M059J (cell line): ENCODE measurements at places on chromosomes 6 and 20. TPM values are rescaled to one million over a fixed set of nuclear protein-coding genes. Genes with fewer than 3 reads are reported as not detected.

TMEM239 gene
- not detected in 2 replicates for total RNA-seq

PCMT1 gene
- 277 and 290 TPM in 2 replicates for total RNA-seq

OR2H1 gene
- total RNA-seq: not detected in 2 replicates

MYB gene
- total RNA-seq: 5.1 and 7.4 TPM in 2 replicates
